ENCODE measurements at places on chromosomes 7 and 10. TPM values are rescaled to one million over a fixed set of nuclear protein-coding genes. Genes with fewer than 3 reads are reported as not detected.

GRCh38 chr7:55140221-55140940 is 121.6 kb downstream of the EGFR start:
- H3K27me3 ChIP-seq = no peaks in the 10 kb centered on the region
- no peaks in the 10 kb centered on the region for H3K4me1 ChIP-seq
- DNase-seq = no peak
- H3K27ac ChIP-seq = no peak overlapping the region

- H3K4me1 ChIP-seq = peaks cover 8% of the 10 kb centered on the region
- H3K36me3 ChIP-seq = no peaks in the 10 kb centered on the region
- no peak overlapping the region for H3K4me3 ChIP-seq
- no peak overlapping the region for H3K27ac ChIP-seq
- H3K27me3 ChIP-seq = no peaks in the 10 kb centered on the region
These were observed 26.9 kb upstream of the BPGM start for GRCh38 chr7:134619627-134620331.

- 0 out of 2 replicates have a peak, but pooled peaks cover 2% of the 10 kb centered on the region for H3K4me1 ChIP-seq
- H3K27ac ChIP-seq = no peak overlapping the region
- no peak for DNase-seq
- no peaks in the 10 kb centered on the region for H3K27me3 ChIP-seq
These were observed 46.5 kb downstream of the AMPH start for GRCh38 chr7:38584443-38585210.

- H3K4me3 ChIP-seq = no peak overlapping the region
- no peak for DNase-seq
- H3K4me1 ChIP-seq = peaks cover 6% of the 10 kb centered on the region
- H3K27me3 ChIP-seq = peaks cover 57% of the 10 kb centered on the region
These were observed 137.2 kb downstream of the DYNC2I1 start for GRCh38 chr7:158993591-158993990.

DNA sequence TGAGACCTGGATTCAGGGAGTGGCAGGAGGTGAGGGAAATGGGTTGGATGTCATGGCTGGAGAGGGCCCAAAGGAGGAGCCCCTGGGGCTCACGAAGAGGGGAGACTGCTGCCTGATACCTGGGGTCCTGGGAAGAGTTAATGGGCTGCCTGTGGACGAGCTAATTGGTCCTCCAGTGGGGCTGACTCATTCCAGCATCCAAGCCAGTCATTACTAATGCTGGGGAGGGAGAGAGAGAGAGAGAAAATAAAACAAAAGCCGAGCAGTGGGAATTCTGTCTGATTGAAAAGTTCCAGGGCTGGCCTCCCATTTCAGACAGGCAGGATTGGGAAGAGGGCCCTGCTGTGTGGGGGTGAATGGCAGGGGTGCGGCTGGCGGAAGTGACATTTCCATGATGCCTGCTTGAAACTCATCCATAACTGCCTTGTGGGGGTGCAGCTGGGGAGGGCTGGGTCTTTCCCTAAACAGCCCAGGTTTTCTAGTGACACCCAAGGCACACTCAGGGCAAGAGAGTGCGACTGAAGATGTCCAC is 297.8 kb downstream of the RPS24 start:
- no peak for DNase-seq
- H3K4me1 ChIP-seq = no peaks in the 10 kb centered on the region
- H3K4me3 ChIP-seq = no peak overlapping the region

GRCh38 chr10:75051308-75051707 is 60.1 kb upstream of the SAMD8 start:
- H3K27ac ChIP-seq = no peak overlapping the region
- no peak for DNase-seq

DNA sequence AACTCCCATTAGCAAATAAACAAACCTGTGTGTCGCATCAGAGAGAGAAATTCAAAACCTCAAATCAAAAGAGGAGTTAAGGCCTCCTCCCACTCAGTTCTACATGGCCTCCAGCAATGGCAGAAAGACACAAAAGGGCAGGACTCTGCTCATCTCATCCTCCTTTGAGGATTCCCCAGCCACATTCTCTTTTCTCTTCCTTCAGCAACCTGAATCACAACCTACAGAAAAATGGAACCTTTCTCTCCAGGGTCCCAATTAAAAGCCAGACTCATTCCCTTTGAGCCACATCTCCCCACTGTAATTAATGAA is 7.9 kb downstream of the OSBPL3 start:
- no peak for DNase-seq
- H3K27me3 ChIP-seq = peaks cover 5% of the 10 kb centered on the region
- H3K4me3 ChIP-seq = no peak overlapping the region
- no peaks in the 10 kb centered on the region for H3K36me3 ChIP-seq
- H3K4me1 ChIP-seq = peaks cover 36% of the 10 kb centered on the region

- H3K36me3 ChIP-seq = no peaks in the 10 kb centered on the region
- H3K4me1 ChIP-seq = peaks cover 12% of the 10 kb centered on the region
- peak overlapping the region; percentile 83 for H3K4me3 ChIP-seq
- no peaks in the 10 kb centered on the region for H3K27me3 ChIP-seq
- DNase-seq = peak; percentile 10
- H3K27ac ChIP-seq = peak overlapping the region; percentile 85
These were observed 807 bp upstream of the MINPP1 start for GRCh38 chr10:87503886-87504285.

DNA sequence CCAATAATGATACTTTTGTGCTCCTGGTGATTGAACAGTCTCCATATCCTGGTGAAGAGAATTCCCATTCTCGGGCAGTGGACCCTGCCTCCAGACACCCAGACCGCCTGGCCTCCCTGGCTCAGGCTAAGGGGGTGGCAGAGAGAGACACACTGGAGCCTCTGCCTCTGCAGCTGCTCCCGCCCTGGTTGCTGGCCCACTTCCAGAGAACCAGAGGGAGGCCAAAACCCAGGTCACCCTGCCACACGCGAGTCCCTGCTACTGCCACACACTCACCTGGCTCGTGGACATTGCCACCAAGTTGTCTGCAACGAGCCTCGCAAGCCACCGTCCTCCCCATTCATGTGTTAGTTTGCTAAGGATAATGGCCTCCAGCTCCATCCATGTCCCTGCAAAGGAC is 221.8 kb downstream of the HPSE2 start:
- peaks cover 6% of the 10 kb centered on the region for H3K4me1 ChIP-seq
- no peaks in the 10 kb centered on the region for H3K27me3 ChIP-seq
- DNase-seq = no peak
- no peaks in the 10 kb centered on the region for H3K36me3 ChIP-seq

DNA sequence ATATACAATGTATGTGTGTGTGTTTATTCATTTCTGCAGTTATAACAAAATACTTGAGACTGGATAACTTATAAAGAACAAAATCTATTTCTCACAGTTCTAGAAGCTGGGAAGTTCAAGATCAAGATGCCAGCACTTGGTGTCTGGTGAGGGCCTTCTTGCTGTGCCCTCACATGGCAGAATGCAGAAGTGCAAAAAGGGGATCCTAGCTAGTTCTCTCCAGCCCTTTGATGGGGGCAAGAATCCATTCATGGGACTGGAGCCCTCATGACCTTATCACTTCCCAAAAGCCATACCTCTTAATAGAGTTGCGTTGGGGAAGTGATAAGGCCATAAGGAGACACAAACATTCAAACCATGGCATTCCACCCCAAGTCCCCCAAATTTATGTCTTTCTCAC is 8.4 kb downstream of the GRB10 start:
- H3K4me3 ChIP-seq = no peak overlapping the region
- peaks cover 58% of the 10 kb centered on the region for H3K4me1 ChIP-seq
- no peaks in the 10 kb centered on the region for H3K27me3 ChIP-seq
- no peaks in the 10 kb centered on the region for H3K36me3 ChIP-seq

DNA sequence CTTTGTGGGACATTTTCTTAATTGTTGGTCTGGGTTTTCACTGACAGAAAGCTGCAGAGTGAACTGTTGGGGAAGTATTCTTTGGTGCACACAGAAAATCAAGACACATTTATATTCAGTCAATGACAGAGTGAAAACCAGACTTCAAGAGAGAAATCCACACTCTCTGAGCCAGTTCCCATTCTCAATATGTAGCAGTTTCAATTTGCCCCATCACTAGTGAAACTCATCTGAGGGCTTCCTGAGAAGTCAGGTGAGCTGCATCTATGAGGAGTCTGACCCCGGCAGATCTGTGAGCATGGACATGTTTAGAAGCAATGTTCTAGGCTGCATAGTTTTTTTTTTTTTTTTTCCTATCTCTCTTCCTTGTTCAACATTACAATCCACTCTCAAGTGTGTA is 163.7 kb upstream of the AHR start:
- H3K36me3 ChIP-seq = no peaks in the 10 kb centered on the region
- H3K27ac ChIP-seq = no peak overlapping the region
- no peaks in the 10 kb centered on the region for H3K27me3 ChIP-seq
- DNase-seq = no peak
- H3K4me3 ChIP-seq = no peak overlapping the region

DNA sequence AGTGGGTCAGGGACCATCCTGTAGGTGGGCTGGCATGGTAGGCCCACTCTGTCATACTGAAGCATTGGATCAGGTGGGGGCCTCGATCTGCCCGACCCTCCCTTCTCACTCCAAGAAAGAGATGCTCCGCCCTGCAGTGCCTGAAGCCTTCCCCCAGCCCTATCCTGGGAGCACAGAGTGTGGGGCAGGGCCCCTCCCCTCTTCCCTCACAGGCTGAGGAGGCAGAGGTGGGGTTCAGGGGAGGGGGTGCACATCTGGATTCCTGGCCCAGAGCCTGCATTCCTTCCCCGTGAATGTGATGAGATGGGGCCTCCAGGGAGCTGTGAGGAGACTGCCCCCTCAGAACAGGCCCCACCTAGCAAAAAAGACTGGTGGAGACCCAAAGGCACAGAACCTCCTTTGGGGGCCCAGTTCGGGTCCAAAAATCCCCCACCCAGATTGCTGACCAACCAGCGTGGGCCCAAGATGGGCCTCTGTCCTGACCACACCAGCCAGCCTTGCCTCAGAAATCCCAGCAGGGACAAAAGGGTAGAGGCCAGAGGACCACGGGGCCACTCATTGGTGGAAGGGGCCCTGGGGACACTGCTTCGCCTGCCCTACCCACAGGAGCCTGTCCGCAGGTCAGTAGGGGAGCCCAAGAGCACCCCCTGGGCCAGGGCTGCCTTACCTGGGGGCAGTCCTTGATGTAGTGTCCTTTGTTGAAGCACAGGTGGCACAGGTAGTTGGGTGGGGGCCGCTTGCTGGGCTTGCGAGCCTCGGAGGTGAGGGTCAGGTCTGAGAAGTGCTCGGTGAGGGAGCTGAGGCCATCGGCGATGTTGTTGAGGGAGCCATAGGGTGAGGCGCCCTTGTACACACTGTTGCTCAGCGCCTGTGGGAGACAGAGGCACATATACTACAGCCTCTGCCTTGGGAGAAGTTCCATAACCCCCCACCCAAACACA is 13.3 kb downstream of the ZCCHC24 start:
- peak; percentile 29 for DNase-seq
- H3K4me3 ChIP-seq = no peak overlapping the region
- H3K27me3 ChIP-seq = no peaks in the 10 kb centered on the region
- H3K27ac ChIP-seq = no peak overlapping the region

DNA sequence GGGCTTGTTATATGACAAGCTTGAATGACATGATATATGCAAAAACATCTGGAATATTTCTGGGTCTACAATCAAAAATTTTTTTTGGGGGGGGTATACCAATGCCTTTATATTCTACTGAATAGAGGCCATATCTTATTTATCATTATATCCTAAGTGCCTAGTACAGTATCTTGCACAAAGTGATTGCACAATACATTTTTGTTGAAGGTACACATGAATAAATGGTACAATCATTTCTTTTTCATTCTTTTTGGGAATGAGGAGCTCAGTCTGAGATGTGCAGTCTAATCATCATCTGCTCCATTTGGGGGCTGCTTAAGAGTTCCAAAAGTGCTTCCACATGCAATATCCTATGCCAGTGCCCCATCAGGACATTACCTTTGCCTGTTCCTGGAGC is 214.6 kb downstream of the KIF20B start:
- H3K4me3 ChIP-seq = no peak overlapping the region
- no peak for DNase-seq
- H3K36me3 ChIP-seq = no peaks in the 10 kb centered on the region
- H3K27me3 ChIP-seq = no peaks in the 10 kb centered on the region
- no peaks in the 10 kb centered on the region for H3K4me1 ChIP-seq

DNA sequence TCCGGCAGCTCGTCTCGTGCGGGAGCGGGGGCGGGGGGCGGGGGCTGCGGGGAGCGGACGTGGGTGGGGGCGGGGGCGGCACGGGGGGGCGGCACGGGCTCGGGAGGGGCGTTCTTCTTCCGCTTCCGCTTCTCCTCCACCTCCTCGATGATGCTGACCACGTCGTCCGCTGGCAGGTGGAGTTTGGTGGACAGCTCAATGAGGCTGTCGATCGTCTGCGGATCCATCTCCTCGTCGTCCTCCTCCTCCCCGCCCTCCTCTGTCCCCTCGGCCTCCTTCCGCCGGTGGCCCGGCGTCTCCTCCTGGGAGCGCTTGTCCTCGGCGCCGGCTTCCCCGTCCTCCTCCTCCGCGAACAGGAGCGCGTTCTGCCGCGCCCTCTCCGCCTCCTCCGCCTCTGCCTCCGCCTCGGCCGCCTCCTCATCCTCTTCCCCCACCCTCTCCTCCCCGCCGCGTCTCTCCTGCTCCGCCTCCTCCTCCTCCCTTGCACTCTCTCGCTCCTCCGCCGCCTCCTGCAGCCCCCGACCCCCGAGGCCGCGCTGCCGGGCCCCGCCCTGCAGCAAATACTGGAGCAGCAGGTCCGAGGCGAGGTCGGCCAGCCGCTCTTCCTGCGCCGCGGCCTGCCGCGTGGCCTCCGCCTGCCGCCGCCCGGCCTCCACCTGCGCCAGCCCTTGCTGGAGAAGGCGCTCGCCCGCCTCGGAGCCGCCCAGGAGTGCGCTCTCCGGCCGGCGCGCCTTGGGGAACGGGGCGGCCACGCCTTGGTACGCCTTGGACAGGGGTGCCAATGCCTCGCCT is 1.9 kb downstream of the VGF start:
- H3K36me3 ChIP-seq = no peaks in the 10 kb centered on the region
- H3K4me3 ChIP-seq = peak overlapping the region; percentile 76
- H3K27ac ChIP-seq = no peak overlapping the region
- DNase-seq = peak; percentile 72
- H3K4me1 ChIP-seq = peaks cover 57% of the 10 kb centered on the region

- peak; percentile 37 for DNase-seq
- H3K4me1 ChIP-seq = no peaks in the 10 kb centered on the region
- no peak overlapping the region for H3K27ac ChIP-seq
- no peaks in the 10 kb centered on the region for H3K36me3 ChIP-seq
- H3K4me3 ChIP-seq = no peak overlapping the region
These were observed 287.2 kb downstream of the HGF start for GRCh38 chr7:81482600-81483186.

- no peak overlapping the region for H3K27ac ChIP-seq
- H3K4me1 ChIP-seq = no peaks in the 10 kb centered on the region
- no peaks in the 10 kb centered on the region for H3K27me3 ChIP-seq
- DNase-seq = peak; percentile 12
- no peaks in the 10 kb centered on the region for H3K36me3 ChIP-seq
- no peak overlapping the region for H3K4me3 ChIP-seq
These were observed 140.2 kb upstream of the AHR start for GRCh38 chr7:17158261-17158660.

- H3K4me1 ChIP-seq = peaks cover 8% of the 10 kb centered on the region
- DNase-seq = no peak
- H3K4me3 ChIP-seq = no peak overlapping the region
- no peak overlapping the region for H3K27ac ChIP-seq
These were observed 60.2 kb upstream of the DGKB start for GRCh38 chr7:14962778-14963177.

Gene ZNF485
- 7.8 TPM for total RNA-seq

Gene HOXA9
- not detected for total RNA-seq

Gene CYP3A4
- total RNA-seq = not detected

Gene FFAR4
- total RNA-seq = not detected

Gene LRRD1
- 0.08 TPM for total RNA-seq
